Fibroblast of skin of right quadriceps (primary cell): ENCODE measurements at places on chromosomes 1 and 21.

GRCh38 chr1:210292231-210292871 lies 36.4 kb upstream of the HHAT start:
- peak; percentile 17 for DNase-seq

DNA sequence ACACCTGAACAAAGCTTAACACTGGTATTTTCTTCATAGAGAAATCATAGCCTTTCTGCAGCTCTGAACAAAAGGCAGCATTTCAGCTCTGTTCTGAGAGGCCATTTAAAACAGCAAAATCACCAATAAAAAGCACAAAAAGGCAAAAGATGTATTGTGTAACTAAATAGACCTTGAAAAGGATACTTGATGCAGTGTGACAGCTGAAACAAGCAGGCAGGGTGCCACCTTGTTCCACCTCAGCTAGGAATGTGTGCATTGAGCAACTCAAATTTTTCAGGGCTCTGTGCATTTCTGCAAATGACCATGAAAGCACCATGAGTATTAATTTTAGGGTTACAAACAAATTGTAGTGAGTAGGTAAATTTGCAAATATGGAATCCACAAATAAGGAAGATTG lies 65.8 kb downstream of the RHOU start:
- no peak for DNase-seq

DNA sequence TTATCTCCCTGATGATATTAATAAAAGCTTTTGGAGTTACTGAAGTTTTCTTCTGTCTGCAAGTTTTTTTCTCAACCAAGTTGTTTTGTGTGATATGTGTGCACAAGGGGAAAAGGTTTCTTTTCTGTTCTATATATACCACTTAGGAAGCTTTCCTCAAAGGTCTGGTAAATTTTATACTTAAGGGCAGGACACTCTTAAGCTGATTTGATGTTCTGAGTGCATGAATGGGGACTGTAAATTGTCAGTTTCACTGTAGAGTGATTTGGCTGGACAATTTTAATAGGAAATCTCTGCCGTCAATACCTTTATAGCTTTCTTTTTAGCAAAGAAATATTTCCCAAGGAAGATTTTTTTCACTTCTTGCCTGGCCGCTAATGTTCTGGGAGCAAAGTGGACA lies 354.7 kb downstream of the TGFB2 start:
- no peak for DNase-seq

DNA sequence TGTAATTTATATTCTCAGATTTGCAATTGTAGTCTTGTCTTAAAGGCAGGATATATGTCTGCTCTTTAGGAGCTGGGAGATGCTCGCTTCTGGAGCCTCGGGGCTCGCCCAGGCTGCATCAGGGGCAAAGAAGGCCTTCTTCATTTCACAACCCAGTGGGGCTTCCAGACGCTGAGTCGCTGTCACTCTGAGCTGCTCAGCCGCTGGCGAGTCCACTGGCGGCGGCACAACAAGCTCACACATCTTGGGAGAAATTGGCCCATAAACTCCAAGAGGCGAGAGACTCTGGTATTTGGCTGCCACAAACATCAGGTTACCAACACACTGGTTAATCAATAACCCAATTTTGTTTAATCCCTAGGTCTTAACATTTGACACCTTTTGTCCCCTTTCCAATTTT lies 216.6 kb downstream of the ATG4C start:
- no peak for DNase-seq

DNA sequence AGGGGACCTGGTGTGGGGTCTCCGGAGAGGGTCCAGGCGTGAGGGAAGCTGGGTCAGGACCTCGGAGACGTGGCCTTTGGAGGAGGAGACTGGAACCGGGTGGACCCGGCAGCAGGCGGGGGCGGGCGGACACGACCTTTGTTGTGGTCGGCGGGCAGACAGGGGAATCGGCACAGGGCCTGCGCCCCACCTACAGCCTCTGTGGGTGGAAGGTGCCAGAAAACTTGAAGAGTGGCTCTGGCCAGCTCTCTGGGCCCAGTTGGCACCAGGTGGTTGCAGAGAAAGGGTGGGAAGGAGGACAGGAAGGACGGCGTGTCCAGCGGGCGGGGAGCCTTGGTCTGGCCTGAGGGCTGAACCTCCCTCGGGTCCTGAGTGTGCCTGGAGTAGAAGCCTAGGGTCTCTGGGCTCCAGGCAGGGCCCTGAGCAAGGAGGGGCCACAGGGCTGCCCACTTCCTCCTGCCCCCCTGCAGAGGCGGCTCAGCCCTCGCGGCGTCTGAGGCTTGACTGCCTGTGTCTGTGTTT lies 7.7 kb upstream of the TTLL10 start:
- DNase-seq: no peak

DNA sequence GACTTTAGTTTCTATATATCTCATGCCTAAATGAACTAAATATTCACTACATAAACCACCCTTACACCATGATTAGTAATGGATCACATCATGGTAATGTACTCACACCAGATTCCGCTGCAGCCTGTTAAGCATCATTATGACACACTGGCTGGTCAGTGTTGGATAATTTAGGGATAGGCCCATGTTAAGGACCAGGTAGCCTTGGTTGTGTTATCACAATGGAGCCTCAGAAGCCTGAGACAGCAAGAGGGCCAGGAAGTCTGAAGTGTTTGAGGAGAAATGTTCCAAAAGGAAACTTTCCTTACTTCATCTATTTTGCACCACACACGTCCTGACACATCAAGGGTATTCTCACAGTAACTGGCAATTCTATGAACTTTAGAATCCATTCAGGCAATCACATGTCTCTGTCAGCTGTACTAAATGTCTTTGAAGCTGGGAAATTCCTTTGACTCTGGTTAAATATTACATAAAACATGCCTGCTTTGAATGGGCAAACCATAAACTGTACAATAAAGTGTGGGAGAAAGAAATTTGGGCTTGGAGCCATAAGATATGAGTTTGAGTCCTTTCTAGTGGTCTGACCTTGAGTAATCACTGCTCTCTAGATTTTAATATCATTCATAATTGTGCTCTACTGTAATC lies 105.3 kb upstream of the DPT start:
- no peak for DNase-seq

GRCh38 chr1:46301808-46302640 lies 1.4 kb downstream of the LRRC41 start:
- DNase-seq: peak; percentile 57

DNA sequence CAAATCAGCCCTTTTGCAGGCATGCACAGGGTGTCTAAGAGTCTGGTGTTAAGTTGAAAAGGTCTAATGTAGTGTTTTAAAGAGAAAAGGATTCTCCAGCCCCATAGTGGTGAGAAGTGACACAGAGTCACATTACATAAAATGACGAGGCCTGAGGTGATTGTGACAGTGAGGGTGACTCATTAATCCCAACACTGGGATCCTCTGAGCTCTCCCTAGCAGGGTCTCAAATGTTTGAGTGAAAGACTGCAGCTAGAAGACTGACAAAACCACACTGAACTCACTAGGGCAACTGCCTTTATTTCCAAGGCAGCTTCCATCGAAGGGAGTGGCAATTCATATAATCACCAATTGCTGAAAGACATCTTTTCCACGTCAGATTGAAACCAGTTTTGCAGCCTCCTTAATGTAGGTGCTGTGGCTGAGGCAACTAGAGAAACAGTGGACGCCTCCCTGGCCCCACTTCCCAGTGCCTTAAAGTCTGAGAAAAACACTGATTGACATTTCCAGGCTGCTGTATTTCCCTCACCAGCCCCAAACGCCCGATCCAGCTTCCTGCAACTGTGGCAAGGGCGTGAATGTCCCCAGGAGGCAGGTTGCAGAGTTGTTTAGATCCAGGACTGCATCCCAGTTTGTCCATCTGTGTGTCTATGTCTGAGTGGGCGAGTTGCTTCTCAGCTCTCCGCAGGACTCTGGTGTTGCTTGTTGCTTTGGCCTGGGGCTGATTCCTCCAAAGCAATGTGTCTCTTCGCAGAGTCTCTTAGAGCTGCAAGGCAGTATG lies 81.4 kb downstream of the RUNX1 start:
- peak; percentile 47 for DNase-seq

DNA sequence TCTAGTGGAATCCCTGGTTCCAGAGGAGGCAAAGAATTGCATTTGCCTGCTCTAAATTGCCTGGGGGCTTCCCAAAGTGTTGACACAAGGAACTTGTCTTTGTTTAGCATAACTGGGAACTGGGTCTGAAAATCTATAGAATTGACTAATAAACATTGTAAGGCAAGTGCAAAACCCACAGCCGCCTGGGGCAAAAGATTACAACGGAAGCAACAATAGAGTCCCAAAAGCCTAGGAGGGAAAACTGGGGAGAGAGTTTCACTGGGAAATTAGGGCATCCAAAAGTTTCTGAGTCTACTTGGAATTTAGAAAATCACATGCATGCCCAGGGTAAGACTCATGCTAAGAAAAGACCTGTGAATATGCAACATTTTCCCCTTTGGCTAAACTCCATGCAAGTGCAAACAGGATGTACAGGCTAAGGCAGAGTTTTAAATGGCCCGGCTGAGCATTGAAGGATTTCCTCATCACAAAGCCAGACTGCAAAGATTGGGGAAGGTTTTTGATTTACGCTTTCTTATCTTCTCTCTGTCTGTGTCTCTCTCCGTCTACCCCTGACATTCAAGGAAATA lies 725.3 kb upstream of the NCAM2 start:
- no peak for DNase-seq

DNA sequence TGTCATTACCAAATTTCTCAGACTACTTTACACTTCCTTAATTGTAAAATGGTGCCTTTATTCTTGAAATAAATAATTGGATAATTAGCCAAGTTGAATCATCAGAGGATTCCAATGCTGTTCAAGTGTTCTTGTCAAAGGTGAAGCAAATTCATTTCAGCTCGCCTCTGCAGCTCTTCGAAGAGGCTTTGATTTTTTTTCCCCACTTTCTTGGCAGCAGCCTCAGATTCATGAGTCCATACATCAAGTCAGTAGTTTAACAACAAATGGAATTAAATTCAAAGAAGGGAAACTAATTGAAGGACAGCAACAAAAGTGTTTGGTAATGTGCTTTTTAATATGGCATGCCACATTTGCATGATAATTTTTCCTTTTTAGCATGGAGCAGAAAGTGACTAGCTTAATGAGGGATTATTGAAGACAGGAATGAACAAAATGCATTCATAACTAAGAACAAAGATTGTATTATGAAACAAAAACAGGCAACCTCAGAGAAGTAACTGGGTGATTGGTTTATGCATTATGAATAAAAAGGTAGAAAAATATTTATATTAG lies 239.0 kb downstream of the USH2A start:
- DNase-seq: peak; percentile 45

GRCh38 chr1:246607462-246607861 lies 41.2 kb downstream of the CNST start:
- no peak for DNase-seq

GRCh38 chr1:110190282-110190929 lies 19.7 kb upstream of the KCNC4 start:
- DNase-seq: no peak

DNA sequence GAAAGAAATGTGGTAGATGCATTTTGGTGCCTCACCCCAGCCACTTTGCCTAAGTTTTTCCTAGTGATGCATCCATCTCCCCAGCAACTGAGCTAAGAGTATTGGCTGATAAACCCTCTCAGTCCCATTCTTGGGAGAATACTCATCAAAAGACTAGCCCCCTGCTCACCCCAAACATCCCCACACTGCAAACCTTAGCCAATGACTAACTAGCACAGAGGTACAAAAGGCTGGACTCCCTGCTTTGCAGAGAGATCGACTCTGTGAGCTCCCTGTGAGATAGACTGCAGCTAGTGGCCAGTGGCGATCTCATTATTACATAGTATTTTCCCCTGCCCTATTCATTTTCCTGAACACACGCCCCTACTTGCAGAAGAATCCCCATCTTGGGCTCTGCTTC lies 155.3 kb downstream of the HHIPL2 start:
- DNase-seq: peak; percentile 82

DNA sequence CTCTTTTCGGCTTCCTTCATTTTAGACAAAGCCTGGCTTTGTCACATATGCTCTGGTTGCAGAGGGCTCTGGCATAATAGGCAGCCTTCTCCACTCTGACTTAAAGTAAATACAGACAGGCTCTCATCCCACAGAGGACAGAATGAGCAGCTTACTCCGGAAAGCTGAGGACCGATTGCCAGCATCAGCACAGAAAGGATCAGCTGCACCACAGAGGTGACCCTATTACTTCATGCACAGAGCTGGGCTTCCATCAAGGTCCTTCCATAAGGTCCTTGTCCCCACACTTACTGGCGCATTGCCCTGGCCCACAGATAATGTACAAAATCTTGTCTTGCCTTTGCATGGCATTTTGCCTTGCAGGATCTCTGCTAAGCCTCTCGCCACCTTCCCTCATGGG lies 67.6 kb downstream of the SEC16B start:
- DNase-seq: no peak

GRCh38 chr21:42496839-42497202 lies 797 bp upstream of the RSPH1 start:
- no peak for DNase-seq

- no peak for DNase-seq
These were observed 1.8 kb downstream of the FAM131C start for GRCh38 chr1:16071614-16072013.

- no peak for DNase-seq
These were observed 210.6 kb downstream of the HLX start for GRCh38 chr1:221089803-221090202.

GRCh38 chr1:208219098-208219658 lies 25.0 kb downstream of the PLXNA2 start:
- no peak for DNase-seq

GRCh38 chr1:74467786-74468377 lies 44.5 kb downstream of the LRRC53 start:
- no peak for DNase-seq

- no peak for DNase-seq
These were observed 6.5 kb upstream of the BARHL2 start for GRCh38 chr1:90723590-90724108.

- peak; percentile 72 for DNase-seq
These were observed 19.7 kb downstream of the MFAP2 start for GRCh38 chr1:16960560-16961296.

GRCh38 chr1:31605908-31606427 lies 11.5 kb upstream of the HCRTR1 start:
- peak; percentile 68 for DNase-seq

DNA sequence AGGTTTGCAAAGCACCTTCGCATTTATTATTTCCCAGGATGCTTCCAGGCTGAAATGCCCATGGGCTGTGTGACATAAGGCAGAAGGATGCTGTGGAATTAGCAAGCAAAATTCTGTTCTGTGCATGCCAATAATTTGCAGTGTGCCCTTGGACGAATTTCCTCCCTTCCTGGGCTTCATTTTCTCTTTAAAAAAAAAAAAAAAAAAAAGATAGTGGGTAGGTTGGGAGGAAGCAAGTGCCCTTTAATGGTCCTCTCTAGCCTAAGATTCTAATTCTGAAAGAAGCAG lies 2.5 kb upstream of the ID3 start:
- DNase-seq: peak; percentile 35

- DNase-seq: no peak
These were observed 738 bp upstream of the KCNA2 start for GRCh38 chr1:110606657-110607535.

- no peak for DNase-seq
These were observed 455 bp downstream of the BSDC1 start for GRCh38 chr1:32393832-32394140.

DNA sequence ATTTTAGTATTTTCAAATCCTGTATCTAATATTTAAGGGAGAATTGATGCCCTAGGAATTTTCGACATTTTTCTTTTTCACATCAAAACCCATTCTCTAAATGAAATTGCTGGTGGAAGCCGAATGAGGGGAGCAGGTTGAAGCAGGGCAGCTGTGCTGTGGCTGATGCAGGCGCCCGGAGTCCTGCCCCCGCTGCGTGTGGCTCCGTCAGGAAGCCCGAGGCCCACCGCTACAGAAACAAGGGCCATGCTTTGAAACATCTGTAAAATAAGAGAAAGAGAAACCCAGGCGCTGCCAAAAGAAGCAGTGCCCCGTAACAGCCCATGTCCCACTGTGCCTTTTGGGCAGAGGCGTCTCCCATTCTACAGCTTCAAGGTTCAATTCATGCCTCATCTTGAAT lies 41.1 kb downstream of the TENT5C start:
- no peak for DNase-seq
